ENCODE measurements at places on chromosomes 6 and 20.

DNA sequence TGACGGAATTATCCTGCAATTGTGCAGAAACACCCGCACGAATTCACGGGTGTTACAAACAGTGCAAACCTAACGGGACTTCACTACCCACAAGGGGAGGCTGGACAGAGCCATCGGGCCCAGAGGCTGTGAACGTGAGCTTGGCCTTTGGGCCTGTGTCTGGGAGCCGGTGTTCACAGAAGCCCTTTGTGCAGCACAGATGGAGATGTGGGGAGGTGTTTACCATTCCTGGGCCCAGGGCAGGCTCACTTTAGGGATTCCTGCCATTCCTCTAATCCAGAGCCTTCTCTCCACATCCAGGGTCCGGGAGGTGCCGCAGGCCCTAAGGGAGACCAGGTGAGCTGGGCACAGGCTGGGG, 15.0 kb downstream of the COL9A3 start:
- DNase-seq = no peak

- no peak for DNase-seq
Measured at GRCh38 chr6:10417681-10418104, 2.8 kb upstream of the TFAP2A start.

DNA sequence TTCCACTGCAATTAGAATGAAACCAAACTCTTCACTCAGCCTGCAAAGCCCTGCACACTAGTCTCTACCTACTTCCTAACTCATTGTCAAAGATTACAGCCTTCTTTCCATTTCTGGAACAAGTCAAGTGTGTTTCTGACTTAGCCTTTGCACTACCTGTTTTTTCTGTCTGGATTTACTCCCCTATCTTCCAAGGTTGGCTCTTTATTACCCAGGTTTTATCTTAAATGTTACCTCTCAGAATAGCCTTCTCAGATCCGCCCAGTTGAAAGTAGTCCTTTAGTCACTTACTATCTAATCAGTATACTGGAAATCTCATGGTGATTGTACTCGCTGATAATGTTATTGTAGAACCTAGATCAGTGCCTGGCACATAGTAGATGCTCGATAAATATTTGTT, 42.7 kb downstream of the TBPL1 start:
- no peak for DNase-seq

DNA sequence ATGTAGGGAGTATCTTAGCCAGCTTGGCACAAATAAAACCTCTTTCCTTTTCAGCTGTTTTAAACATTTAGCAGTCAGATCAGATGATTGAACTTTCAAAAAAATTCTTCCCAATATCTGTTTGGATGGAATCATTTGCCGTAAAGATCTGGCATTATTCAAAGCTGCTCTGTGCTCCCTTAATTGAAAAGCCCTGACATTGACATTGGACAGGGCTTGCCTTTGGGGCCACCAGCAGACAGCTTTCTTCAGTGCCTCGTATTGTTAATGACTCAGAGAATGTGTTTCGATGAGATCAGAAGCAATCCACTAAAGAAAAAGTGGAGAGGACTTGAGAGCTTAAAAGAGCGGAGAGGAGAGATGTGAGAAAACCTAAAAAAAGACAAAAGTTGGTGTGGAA, 343.5 kb downstream of the NRN1 start:
- no peak for DNase-seq

DNA sequence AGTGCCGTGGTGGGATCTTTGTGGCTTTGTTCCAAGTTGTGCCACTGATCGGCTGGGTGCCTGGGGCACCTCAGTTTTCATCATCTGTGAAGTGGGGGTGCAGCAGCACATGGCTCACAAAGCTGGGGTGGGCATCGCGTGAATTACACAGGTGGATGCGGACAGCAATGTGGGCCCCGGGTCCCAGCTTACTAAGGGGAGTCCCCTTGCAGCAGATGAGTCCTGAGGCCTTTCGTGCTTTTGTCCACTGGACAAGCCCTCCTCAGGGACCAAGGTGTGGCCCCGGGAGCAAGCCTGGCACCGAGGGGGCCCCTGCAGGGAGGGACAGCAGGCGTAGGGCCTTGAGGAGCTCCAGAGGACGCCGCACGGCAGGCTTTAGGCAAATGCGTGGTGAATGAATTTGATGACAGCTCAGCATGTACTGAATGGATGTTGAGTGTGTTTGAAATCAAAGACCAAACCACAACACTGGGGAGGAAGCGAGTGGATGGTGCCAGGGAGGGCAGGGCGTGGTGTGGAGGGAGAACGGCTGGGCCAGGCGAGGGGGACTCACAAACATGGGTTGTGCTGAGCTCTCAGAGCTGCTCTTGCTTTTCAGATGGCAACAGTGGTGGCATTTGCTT, 53.2 kb downstream of the IRF4 start:
- DNase-seq = peak; percentile 77

DNA sequence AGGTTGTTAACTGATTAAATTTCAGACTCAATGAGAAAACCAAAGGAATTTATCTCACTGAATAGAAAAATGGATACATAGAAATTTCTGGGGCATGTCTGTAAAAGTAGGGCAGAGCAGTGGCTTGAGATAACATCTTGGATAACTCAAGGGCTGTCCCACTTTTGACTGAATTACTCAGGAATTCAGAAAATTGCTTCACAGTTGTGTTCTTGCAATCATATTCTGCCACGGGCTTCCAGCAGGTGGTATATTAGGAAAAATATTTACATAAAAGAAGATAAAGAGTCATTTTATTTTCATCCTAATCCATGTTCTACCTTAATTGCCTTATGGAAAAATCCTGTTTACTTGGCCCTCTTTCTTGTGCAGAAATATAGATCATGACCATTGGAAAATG, 156.4 kb upstream of the AKIRIN2 start:
- DNase-seq = no peak

- DNase-seq = no peak
Measured at GRCh38 chr6:159360306-159360705, 191.1 kb downstream of the FNDC1 start.

- DNase-seq = peak; percentile 84
Measured at GRCh38 chr6:43228951-43229802, at the start of gene DNPH1. Gene DNPH1, minus strand, starts transcription at chr6:43229481. Its CDS starts 25 bp downstream, at chr6:43229456.

GRCh38 chr6:163415620-163416556, 1.4 kb downstream of the QKI start:
- DNase-seq = peak; percentile 40

- peak; percentile 72 for DNase-seq
Measured at GRCh38 chr6:159720708-159721107, 6.6 kb upstream of the WTAP start.

DNA sequence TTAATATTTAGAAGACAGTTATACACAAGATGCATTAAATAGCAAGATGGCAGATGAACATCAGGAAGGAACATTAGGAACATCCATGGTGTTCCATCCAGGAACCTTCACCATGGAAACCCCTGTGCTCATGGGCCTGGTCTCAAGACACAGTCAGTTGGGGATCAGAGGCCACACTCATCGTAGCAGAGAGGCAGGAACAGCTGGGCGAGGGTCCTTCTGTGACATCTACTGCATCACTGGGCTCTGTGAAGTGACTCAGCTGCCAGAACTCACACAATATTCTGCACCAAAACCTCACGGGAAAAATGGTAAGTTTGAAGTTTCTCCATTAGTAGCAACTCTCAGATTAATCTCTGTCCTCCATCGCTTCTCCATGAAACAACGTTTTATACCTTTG, 356.6 kb downstream of the PREX1 start:
- DNase-seq = no peak

GRCh38 chr20:61891916-61892649, 173.6 kb downstream of the TAF4 start:
- no peak for DNase-seq

Data from CD4-positive, alpha-beta memory T cell (primary cell).